ENCODE measurements at places on chromosomes 2 and 18.

- DNase-seq = no peak
These were observed 614.9 kb downstream of the ARHGAP15 start for GRCh38 chr2:143744114-143744513.

GRCh38 chr2:225434014-225434413 is 34.5 kb downstream of the NYAP2 start:
- DNase-seq = no peak

DNA sequence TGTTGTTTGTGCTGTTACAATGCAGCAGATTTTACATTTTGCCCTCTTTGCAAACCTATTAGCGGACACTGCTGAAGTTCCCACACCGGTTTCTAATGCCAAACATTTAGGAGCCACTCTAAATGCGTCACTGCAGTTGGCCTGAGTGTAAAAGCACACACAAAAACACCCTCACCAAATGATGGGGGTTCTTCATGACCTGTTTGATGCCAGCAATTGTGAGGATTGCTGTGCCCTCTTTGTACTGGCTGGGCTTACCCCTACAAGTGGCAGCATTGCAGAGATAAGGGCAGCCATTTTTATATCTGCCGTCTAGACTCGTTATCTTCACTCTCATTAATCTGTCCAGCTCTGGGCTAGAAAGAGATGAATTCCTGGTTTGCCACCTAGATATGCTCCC is 85.3 kb downstream of the NRP2 start:
- DNase-seq = no peak

DNA sequence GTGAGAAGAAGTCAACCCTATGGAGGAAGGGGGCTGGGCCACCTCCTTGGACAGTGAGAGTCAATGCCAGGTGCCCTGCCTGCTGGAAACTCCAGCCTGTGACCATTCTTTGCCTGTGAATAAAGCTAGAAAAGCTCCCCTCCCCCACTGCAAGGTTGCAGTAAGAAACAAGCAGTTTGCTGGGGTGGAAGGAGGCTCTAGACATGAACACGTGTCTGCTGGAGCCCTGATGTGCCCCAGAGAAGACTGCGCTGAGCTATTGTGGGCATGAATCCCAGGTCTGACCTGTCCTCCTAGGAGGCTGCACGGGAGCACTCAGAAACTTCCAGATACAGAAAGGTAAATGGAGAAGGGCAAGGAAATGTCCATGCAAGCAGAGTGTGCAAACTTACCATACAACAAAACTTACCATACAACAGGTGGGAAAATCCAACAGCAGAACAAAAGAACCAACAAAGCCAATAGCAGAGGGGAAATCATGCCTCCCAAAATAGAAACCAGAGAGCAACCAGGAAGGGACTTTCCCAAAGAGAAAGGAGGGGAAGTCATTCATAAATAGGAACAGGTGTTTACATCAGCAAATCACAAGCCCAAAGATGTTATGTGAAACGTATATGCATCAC is 278.7 kb downstream of the BCL2 start:
- DNase-seq = no peak

GRCh38 chr2:158973116-158973956 is 4.9 kb downstream of the TANC1 start:
- no peak for DNase-seq

DNA sequence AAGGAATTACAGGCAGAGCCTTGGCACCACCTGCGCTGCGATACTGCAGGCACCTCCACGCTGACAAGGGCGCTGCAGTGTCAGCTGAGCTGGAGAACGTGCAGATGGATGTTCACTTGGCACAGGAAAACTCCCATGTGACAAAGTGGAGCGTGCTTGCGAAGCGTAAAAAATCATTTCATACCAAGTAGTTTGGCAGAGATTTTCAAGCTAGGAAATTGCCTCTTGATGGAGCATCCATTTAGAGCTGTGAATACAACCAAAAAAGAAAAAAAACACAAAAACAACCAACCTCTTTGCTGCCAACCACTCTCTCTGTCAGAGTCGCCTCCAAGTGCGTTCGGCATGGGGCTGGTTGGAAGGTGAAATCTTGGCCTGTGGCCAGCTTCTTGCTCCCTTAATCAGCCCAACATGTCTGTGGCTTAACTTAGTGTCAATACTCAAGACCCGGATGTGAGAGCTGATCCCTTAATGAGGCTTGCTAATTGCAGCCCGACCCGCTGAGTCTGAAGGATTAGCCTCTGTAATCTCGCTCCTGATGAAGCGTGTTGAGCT is 38.1 kb downstream of the ACOXL start:
- no peak for DNase-seq

DNA sequence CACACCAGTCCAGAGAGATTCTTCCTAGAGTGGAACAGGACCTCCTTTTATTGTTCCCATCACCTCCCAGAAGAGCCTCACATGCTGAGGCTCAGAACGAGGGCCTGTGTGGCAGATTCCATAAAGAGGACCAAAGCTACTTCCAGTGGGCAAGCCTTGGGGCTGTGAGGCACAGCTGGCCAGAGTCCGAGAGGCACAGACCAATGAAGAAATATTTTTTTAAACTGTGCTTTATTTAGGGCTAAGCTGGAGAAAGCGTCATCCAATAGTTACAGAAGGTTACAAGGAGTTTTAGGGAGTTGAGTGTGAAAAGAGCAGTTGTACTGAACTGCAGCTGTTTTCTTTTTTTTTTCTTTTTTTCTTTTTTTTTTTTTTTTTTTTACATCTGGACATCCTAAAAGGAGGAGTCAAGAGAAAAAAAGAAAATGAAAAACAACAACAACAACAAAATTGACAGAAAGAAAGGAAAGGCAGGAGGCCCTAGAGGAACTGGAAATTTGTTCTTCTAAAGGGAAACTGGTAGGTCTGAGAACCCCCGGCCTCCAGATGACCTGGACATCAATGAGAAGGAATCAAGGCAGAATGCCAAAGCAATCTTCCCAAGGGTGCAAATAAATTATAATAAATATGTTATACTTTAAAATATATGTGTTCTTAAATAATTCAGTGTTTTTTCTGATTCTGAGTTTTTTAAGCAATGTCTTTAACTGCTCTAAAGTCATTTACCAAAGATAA is 322.6 kb downstream of the CELF4 start:
- DNase-seq = no peak

GRCh38 chr2:210224591-210224940 is 681 bp downstream of the ACADL start:
- no peak for DNase-seq

DNA sequence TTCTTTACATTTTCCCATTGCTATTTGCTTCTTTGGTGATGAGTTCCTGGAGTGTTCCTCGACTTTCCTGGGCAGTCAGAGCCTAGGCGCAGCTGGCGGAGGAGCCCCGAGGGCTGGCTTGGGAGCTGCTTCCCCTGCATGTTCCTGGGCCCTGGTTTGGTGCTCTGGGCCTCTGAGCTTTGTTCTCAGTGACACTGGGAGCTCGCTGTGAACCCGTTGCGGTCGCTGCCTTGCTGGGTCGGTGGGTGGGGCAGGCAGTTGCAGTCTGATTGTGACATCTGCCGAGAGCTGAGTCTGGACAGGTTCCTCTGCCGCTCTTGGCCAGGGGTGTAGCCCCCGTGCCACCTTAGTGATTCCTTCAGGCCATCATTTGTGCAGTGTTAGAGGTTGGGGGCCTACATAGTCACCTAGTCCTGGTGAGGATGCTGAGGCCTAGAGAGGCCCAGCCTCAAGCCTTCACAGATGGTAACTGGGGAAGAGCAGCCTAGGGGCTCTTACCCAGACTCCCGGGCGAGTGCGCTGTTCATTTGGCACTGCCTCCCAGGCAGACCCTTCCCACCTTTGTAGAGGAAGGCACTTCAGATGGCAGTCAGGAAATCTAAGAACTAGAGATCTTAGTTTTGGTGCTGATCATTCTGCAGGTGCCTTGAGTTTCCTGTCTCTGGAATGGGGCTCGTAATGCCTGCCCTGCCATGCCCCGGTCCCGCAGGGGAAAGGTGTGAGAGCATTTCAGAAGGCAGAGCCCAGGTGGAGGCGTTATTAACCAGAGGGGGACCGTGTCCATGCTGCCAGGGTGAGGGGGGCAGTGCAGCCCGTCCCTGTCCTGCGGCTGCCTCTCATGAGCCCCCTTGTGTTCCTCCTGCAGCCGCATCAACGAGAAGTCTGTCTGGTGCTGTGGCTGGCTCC is 8.4 kb downstream of the ASB1 start:
- DNase-seq = no peak

DNA sequence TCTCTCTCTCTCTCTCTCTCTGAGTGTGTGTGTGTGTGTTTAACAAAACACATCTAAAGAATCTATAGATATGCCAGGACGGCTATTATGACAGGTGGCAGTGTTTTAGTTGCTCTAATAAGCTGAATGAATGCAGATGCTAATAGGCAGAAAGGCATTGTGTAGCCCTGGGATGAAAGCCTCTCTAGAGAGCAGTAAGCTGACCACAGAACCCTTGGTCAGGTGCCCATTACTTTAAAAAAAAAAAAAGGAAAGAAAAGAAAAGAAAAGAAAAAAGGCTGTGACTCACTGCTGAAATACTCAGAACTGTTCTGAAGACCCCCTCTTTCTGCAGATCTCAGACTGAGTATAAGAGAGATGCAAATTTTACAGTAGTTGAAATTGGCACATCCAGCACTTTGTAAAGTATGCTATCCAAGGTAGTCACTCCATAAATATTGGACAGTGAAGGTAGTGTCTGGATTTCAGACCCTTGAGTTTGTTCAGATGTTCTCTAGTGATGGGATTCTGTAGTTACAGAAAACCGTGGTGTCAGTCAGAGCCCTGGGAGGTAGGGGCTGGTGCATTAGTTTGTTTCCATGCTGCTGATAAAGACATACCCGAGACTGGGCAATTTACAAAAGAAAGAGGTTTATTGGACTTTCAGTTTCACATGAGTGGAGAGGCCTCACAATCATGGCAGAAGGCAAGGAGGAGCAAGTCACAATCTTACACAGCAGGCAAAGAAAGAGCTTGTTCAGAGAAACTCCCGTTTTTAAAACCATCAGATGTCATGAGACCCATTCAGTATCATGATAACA is 30.9 kb downstream of the OSBPL6 start:
- no peak for DNase-seq

GRCh38 chr2:81097361-81097760 is 792.8 kb upstream of the LRRTM1 start:
- no peak for DNase-seq

DNA sequence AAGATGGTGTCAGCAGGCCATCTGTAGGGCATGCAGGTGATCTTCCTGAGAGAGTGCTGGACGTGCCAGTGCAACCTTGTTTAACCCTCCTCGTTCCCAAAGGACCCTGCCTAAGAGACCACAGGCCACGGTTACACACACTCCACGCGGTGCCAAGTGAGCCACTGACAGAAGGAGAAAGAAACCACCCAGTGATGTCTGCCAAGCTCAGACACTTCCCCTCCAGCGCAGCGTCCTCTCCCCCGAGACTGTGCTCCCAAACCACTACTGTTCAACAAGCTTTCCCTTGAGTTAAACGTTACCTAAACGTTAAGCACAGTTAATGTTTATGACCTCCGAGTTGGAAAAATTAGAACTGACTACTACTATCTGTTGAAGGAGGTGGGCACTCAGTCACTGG is 119.1 kb upstream of the NCK2 start:
- DNase-seq = no peak

DNA sequence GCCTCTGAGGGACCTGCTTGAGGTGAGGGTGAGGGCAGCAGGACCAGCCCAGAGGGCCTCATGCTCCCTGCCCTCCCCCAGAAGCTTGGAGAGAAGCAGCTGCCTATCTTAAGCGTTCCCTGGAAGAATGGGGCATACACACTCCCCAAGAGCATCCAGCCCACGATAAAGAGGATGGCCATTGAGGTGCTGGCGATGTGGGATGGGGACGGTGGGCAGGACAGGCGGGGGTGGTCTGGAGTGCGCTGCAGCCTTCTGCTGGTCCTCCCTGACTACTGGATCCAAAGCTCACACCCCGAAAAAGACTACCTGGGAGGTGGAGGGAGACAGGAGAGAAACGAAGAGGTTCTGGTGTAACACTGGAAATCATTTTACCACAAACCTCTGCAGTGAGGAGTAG is 45.6 kb downstream of the LMAN2L start:
- DNase-seq = no peak

- no peak for DNase-seq
These were observed 25.3 kb downstream of the STK39 start for GRCh38 chr2:168222088-168222487.

GRCh38 chr2:224369028-224369632 is 32.8 kb downstream of the FAM124B start:
- DNase-seq = no peak

GRCh38 chr2:54267577-54267976 is 11.5 kb upstream of the TSPYL6 start:
- DNase-seq = no peak

GRCh38 chr2:9700109-9700495 is 69.3 kb upstream of the YWHAQ start:
- no peak for DNase-seq
